Daoy (cell line): ENCODE measurements at places on chromosomes 2 and 18. TPM values are rescaled to one million over a fixed set of nuclear protein-coding genes. Genes with fewer than 3 reads are reported as not detected.

- no peak for DNase-seq
These were observed 35.0 kb downstream of the CERKL start for GRCh38 chr2:181621779-181622490.

- no peak for DNase-seq
These were observed 9.2 kb downstream of the HS6ST1 start for GRCh38 chr2:128309280-128310093.

DNA sequence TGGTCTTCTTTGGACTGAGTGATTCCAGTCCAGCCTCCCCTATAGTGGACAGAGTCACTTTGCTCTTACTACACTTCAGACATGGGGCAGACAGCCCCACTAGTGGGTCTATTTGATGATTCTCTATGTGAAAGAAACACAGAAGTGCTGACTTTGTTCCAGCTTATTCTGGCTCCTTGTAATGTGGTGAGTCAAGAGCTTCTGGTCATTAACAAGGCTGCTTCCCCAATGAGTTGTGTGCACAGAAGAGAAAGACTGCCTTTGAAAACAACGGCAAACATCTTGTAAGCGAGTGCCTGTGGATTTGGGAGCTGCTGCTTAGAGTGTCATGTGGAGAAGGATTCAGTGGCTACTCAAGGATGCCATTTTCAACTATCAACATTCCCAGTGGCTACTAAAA, 39.1 kb downstream of the RMC1 start:
- no peak for DNase-seq

Gene SLC4A3
- total RNA-seq: 2.3 and 2.4 TPM in 2 replicates

GRCh38 chr2:154233231-154233630, 361.5 kb downstream of the GALNT13 start:
- DNase-seq: no peak
